ENCODE measurements at places on chromosomes 16 and 17. TPM values are rescaled to one million over a fixed set of nuclear protein-coding genes. Genes with fewer than 3 reads are reported as not detected.

- H3K4me1 ChIP-seq, result peaks cover 2% of the 10 kb centered on the region
- H3K27me3 ChIP-seq, result no peaks in the 10 kb centered on the region
- peak overlapping the region; percentile 88 for H3K4me3 ChIP-seq
- H3K36me3 ChIP-seq, result peaks cover 40% of the 10 kb centered on the region
- DNase-seq, result peak; percentile 71
These were observed 986 bp downstream of the HAPSTR1 start for GRCh38 chr16:9092282-9092977.

- no peak overlapping the region for H3K4me3 ChIP-seq
- peaks cover 8% of the 10 kb centered on the region for H3K36me3 ChIP-seq
- H3K27ac ChIP-seq, result no peak overlapping the region
These were observed 202.0 kb downstream of the C16orf78 start for GRCh38 chr16:49575346-49576172.

EFCAB5 gene
- total RNA-seq, result not detected

DNA sequence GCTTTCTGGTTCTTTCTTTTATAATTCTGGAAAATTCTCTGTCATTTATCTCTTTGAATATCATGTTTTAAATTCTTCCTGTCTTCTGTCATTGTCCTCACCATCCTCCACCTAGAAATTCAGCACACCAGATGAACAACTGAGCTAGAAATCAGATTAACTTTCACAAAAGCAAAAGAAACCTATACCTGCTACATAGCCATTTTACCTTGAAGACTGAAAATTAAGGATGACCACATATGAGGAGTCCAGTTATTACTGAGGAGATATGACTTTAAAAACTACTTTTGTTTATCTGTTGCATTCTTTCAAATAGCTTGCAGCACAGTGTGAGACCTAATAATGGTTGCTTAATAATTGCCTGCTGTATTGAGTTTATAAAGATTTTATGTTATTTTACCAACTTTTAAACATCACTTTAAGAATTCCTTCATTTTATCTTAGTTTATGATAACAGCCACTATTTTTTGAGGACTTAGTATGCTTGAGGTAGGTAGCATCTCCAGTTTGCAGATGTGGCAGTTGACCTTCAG, 104.3 kb downstream of the BCAS3 start:
- H3K27ac ChIP-seq, result no peak overlapping the region
- no peaks in the 10 kb centered on the region for H3K4me1 ChIP-seq
- no peak for DNase-seq
- H3K4me3 ChIP-seq, result no peak overlapping the region
- H3K36me3 ChIP-seq, result no peaks in the 10 kb centered on the region
- H3K27me3 ChIP-seq, result no peaks in the 10 kb centered on the region

ITGB3 gene
- 0.51 TPM for total RNA-seq

SCNN1B gene
- not detected for total RNA-seq

GRCh38 chr17:51629232-51629631, 368.9 kb downstream of the UTP18 start:
- no peak for DNase-seq
- no peaks in the 10 kb centered on the region for H3K27me3 ChIP-seq
- H3K27ac ChIP-seq, result no peak overlapping the region
- no peaks in the 10 kb centered on the region for H3K36me3 ChIP-seq

SLC9A5 gene
- total RNA-seq, result 9.3 TPM

DNA sequence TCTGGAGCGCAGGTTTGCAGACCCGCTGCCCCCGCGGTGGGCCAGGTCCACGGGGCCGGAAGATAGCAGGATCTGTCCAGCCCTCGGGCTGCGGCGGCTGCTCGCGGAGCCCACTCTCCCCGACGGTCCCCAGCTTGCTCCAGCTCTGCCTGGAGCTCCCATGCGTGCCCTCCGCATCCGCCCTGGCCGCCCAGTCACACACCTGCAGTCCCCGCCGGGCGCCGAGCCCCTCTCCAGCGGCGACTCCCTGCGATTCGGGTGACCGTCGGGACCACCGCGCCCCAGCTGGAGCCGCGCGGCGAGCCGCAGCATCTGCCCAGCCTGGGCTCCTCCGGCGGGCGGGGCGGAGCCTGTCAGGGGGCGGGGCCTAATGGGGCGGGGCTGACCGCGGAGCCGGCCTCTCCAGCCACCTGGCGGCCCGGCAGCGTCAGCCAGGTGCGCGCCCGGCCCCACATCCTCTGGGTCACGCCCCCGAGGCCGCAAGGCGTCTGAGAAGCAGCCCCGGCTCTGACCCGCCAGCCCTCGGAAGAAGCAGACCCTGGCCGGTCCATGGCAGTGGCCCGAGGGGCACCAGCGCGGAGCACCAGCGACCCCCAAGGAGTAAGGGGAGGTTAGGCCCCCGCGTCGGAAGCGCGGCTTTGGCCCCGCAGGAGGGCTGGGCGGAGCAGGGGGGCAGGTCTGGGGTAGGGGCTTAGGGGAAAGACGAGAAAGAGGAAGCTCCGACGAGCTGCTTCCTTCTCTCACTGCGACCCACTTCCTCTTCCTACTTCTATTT, at the start of gene PIK3R5:
PIK3R5 (minus strand) TSS at position 314 of the 775 bp plus-strand sequence. CDS start 54,213 bp downstream, outside the sequence.
- H3K4me1 ChIP-seq, result no peaks in the 10 kb centered on the region
- peak; percentile 99 for DNase-seq
- peak within 1 kb of the TSS; percentile 77 for H3K4me3 ChIP-seq
- no peak within 1 kb of the TSS for H3K27ac ChIP-seq
- H3K27me3 ChIP-seq, result peaks cover 43% of the 10 kb centered on the region
- no peaks in the 10 kb centered on the region for H3K36me3 ChIP-seq

DNA sequence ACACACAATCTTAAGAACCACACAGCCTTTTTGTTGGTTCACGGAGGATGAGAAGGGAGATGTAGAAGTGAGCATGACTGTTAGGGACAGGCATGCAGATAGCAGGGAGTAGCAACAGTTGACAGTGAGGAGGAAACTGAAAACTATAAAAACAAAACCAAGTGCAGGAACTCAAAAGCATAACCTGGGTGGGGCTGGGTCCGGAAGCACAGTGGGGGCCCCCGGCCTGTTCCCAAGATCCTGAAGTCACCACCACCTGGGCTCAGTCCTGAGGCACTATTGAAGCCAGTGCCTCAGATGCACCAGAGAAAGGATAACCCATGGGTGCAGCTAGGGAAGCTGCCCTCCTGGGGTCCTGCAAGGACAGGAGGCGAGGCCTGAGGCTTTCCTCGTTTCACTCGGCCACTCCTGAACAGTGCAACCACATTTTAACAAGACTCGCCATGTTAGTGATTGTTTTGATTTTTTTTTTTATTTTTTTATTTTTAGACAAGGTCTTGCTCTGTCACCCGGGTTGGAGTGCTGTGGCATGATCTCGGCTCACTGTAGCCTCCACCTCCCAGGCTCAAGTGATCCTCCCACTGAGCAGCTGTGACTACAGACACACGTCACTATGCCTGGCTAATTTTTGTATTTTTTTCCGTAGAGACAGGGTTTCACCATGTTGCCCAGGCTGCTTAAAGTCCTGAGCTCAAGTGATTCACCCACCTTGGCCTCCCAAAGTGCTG, 27.7 kb upstream of the CBX4 start:
- H3K27me3 ChIP-seq, result no peaks in the 10 kb centered on the region
- no peaks in the 10 kb centered on the region for H3K4me1 ChIP-seq
- H3K36me3 ChIP-seq, result no peaks in the 10 kb centered on the region

GRCh38 chr17:28955408-28955807, 4.1 kb upstream of the PHF12 start:
- H3K4me1 ChIP-seq, result peaks cover 3% of the 10 kb centered on the region
- no peak for DNase-seq
- no peaks in the 10 kb centered on the region for H3K27me3 ChIP-seq
- no peak overlapping the region for H3K4me3 ChIP-seq
- H3K27ac ChIP-seq, result no peak overlapping the region
- no peaks in the 10 kb centered on the region for H3K36me3 ChIP-seq

- H3K36me3 ChIP-seq, result no peaks in the 10 kb centered on the region
- DNase-seq, result no peak
- H3K4me1 ChIP-seq, result peaks cover 2% of the 10 kb centered on the region
- H3K27me3 ChIP-seq, result no peaks in the 10 kb centered on the region
- no peak overlapping the region for H3K4me3 ChIP-seq
- H3K27ac ChIP-seq, result no peak overlapping the region
These were observed 13.0 kb downstream of the SPIRE2 start for GRCh38 chr16:89841275-89841674.

CDH13 gene
- total RNA-seq, result 0.86 TPM

CA7 gene
- total RNA-seq, result not detected

GRCh38 chr17:63989622-63990345, 8.4 kb upstream of the PRR29 start:
- H3K4me1 ChIP-seq, result no peaks in the 10 kb centered on the region
- H3K27me3 ChIP-seq, result peaks cover 23% of the 10 kb centered on the region
- no peak for DNase-seq
- no peak overlapping the region for H3K4me3 ChIP-seq
- no peaks in the 10 kb centered on the region for H3K36me3 ChIP-seq

- H3K36me3 ChIP-seq, result no peaks in the 10 kb centered on the region
- DNase-seq, result no peak
- no peaks in the 10 kb centered on the region for H3K27me3 ChIP-seq
- H3K4me3 ChIP-seq, result no peak overlapping the region
- H3K4me1 ChIP-seq, result no peaks in the 10 kb centered on the region
These were observed 8.2 kb upstream of the HS3ST3A1 start for GRCh38 chr17:13609941-13610340.

GRCh38 chr17:80545499-80545826, 825 bp downstream of the RPTOR start:
- H3K4me3 ChIP-seq, result peak overlapping the region; percentile 81
- DNase-seq, result no peak
- H3K27me3 ChIP-seq, result no peaks in the 10 kb centered on the region
- no peaks in the 10 kb centered on the region for H3K36me3 ChIP-seq
- no peak overlapping the region for H3K27ac ChIP-seq

DNA sequence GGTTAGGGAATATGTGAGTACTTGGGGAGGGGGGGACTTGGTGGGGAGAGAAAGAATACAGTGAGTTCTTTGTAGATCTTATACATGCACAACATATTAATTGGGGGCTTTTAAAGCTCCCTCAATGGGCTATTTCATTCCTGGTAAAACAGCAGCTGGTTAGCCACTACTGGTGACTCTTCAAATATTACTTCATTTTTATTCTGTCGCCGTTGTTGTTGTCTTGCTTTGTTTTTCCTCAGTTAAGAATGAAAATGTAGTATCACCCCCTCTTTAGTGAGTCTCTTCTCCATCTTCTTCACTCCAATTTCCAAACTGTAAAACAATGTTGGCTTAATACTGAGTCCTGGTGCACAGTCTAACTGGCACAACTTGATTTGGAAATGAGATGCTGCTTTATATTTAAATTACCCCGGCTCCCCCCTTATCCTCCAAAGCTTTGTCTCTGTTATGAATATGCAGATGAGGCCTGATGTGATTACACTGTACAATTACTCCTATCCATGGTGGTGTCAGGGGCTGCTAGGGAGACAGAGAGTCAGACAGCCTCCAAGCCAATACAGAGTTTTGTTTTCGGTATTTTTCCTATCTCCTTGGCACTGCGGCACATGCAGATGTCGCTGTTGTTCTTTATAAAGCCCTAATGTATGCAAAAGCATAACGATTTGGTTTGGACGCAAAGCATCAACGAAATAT, 256.9 kb upstream of the PMFBP1 start:
- H3K27ac ChIP-seq, result no peak overlapping the region
- H3K36me3 ChIP-seq, result peaks cover 8% of the 10 kb centered on the region
- DNase-seq, result no peak

- no peaks in the 10 kb centered on the region for H3K4me1 ChIP-seq
- no peak overlapping the region for H3K4me3 ChIP-seq
- peaks cover 65% of the 10 kb centered on the region for H3K27me3 ChIP-seq
- no peak overlapping the region for H3K27ac ChIP-seq
These were observed 792 bp downstream of the SECTM1 start for GRCh38 chr17:82332669-82333278.

TXNDC17 gene
- total RNA-seq, result 146 TPM

GRCh38 chr17:64920026-64920418, 744 bp upstream of the LRRC37A3 start:
- H3K27me3 ChIP-seq, result no peaks in the 10 kb centered on the region
- H3K36me3 ChIP-seq, result no peaks in the 10 kb centered on the region

GPR139 gene
- not detected for total RNA-seq

DNA sequence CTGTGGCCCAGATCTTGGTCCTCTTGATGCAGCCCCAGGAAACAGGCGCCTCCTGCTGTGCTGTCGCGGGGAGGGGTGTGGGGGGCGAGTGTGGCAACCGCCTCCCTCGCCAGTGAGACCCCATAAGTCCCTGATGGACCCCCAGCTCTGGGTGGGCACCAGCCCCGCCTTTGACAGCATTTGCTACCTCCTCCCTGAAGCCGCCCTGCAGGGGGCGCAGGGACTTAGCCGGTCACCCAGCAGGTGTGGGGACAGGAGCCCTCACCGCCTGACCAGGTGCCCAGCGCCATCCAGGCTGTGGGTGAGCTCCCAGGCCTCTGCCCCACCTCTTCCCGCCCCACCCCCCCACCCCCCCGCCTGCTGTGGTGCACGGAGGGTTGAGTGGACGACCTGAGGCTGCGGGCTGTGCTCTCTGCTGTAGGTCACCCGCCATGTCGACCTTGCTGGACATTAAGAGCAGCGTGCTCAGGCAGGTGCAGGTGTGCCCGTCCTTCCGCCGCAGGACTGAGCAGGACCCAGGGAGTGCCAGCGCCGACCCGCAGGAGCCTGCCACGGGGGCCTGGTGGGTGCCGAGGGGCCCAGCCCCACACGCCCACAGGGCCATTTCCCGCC, 4.8 kb downstream of the BAIAP3 start:
- DNase-seq, result peak; percentile 81
- H3K36me3 ChIP-seq, result no peaks in the 10 kb centered on the region

TAC4 gene
- 1.6 TPM for total RNA-seq

DNA sequence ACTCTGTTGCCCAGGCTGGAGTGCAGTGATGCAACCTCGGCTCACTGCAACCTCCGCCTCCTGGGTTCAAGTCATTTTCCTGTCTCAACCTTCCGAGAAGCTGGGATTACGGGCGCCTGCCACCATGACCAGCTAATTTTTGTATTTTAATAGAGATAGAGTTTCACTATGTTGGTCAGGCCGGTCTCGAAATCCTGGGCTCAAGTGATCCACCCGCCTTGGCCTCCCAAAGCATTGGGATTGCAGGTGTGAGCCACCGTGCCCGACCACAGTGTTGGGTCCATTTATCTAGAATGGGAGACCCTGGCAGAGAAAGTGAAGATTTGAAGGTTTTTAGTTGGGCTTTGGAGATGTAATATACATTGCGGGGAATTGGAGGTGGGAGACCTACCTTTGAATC, 70.1 kb downstream of the SNX29 start:
- H3K4me3 ChIP-seq, result no peak overlapping the region
- DNase-seq, result no peak
- H3K27me3 ChIP-seq, result no peaks in the 10 kb centered on the region
- no peaks in the 10 kb centered on the region for H3K4me1 ChIP-seq
- no peak overlapping the region for H3K27ac ChIP-seq

Data from endodermal cell (in vitro differentiated cells).